ENCODE measurements at places on chromosomes 3 and 15.

GRCh38 chr3:63400246-63400860, 122.2 kb downstream of the SYNPR start:
- no peak for DNase-seq

GRCh38 chr15:69756440-69756839, 303.8 kb downstream of the RPLP1 start:
- DNase-seq: no peak

DNA sequence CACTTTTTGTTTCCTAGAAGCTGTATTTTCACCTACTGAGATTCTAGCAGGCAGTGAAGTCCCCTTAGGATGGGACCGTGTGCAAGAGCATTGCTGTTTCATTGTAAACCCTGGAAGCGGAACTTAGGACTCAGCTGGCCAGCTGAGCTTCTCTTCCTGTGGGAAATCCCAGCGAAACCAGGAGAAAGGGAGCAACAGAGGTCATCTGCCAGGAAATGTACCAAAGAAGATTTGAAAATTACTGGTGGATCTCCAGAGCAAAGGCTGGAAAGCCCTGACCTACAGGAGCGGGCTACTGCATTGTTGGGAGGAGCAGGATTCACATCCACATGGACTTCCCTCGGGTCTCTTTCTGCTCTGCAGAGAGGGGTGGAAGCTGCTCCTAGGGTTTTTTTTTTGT, 7.6 kb upstream of the ADPRH start:
- no peak for DNase-seq

DNA sequence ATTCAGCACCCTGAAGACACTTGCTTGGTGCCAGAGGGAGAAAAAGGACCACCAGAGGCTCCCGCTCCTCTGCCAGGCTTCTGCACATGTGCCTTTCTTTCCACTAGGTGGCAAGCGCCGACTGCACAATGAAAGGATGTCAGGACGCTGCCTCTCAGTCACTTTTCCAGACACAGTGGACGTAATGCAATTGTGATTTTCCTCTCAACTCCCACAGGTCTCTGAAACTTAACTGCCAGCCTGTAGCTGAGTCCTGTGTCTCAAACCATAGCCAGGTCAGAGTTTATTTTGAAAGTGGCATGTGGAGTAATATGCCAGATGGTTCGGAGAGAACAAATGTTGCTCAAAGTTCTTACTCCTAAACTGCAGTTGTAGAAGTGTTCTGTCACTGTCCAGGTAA, 162.9 kb downstream of the ITPR1 start:
- DNase-seq: no peak

- DNase-seq: no peak
Measured at GRCh38 chr3:133733226-133733625, 13.0 kb upstream of the TF start.

GRCh38 chr3:112376241-112376911, 43.4 kb downstream of the CD200 start:
- DNase-seq: no peak

GRCh38 chr3:39748763-39749162, 60.6 kb upstream of the MYRIP start:
- no peak for DNase-seq

DNA sequence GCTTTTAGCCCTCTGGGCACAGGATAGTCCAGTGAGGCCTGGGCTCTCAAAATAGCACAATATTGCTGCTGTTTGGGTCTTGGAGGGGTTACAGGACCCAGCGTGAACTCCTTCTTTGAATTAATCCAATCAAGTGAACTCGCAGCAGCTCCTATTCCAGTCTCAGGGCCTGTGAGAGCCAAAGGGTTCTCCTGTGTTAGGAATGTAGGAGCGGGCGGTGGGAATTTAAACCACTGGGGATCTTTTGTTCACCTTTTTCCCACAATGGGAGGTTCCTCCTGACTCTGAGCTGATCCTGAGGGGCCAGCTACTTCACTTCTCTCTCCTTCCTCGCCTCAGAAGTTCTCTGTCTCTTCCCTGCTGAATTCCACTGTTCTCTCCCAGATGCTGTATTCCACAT, 504.0 kb downstream of the UNC13C start:
- DNase-seq: no peak
